ENCODE measurements at places on chromosomes 11 and 22. TPM values are rescaled to one million over a fixed set of nuclear protein-coding genes. Genes with fewer than 3 reads are reported as not detected.

GRCh38 chr11:96204721-96205459, 138.1 kb downstream of the MAML2 start:
- DNase-seq: no peak

DNA sequence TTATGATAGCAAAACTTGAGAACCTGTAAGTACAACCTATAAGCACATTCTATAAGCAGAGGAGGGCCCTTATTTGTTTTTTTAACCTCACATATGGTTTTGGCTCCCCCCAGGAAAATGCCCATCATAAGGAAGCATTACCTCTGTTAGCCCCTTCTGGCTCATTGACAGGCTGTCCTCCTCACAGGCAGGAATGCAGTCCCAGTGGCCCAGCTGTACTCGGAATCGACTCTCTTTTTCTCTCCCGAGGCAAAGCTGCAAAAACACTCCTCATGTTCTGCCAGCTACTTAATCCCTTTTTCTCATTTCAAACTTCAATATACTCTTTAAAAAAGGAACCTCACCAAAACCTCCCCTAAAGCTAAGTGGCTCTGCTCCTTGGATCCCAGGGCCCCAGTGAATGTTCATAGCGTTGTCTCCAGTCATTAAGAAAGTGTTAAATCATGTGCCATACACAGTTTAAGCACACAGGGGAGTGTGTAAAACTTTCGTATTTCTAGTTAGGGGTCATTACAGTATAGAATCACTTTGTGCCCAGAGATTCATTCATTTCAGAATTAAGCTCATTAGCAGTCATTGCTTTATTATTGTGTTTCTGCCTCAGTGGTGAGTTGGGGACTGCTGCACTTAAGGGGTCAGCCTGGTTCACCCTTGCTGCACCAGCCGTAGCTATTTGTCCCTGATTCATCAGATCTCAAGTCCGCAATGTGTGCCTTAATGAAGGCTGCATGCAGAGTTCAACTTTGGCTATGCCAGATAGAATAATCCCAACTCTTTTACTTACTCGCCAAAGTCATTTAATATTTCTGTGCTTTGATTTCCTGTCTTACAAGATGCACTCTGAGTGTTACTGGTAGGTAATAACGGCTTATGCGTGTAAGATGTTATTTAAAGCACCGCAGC, 57.6 kb downstream of the JRKL start:
- no peak for DNase-seq

DNA sequence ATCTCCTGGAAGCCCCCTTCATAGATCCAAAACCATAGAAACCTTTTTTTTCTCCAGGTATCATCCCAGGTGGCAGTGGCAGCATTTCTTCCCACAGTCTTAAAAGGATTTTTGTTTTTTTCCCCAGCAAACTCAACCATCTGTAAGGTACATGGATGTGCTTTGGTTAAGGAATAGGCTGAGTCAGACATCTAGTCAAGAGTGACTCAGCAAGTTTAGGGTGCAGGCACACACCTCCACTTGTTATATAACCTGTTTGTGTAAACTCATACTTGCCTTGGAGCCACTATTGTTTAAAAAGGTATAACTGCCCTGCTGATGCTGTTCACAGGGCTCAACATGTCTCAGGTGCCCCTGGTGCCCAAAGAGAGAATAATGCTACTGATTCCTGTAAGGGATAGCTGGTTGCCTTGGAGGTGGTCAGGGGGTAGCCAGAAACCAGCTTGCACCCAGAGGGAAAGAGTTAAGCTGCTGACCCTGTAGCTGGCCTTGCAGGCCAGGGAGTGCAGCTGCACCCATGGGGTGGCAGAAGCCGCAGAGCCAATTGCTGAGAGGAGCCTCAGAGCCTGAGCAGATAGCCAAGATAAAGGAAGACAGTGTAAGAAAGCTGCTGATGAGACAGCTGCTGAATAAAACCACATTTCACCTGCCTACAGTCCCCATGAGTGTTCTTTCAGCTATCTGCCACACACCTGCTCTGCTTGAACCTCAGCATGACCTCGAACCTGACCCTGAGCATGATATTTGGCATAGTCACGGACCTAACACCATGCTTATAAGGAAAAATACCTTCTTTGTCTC, 1726.1 kb upstream of the RAG2 start:
- DNase-seq: no peak

DNA sequence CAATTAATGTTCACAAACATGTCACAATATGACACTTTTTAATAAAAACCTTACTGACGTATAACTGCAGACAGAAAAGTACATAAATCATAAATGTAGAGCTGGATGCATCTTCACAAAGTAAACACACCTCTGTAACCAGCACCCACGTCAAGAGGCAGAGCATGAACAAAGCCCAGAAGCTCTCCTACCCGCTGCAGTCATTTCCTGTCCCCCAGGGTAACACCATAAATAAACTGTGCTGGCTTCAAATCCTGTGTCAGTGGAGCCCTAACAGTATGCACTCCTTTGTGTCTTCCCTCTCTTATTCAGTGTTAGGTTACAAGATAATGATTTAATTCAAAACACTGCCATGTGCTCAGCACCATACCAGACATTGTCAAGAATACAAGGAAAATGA, 5.7 kb downstream of the SYT13 start:
- no peak for DNase-seq

DNA sequence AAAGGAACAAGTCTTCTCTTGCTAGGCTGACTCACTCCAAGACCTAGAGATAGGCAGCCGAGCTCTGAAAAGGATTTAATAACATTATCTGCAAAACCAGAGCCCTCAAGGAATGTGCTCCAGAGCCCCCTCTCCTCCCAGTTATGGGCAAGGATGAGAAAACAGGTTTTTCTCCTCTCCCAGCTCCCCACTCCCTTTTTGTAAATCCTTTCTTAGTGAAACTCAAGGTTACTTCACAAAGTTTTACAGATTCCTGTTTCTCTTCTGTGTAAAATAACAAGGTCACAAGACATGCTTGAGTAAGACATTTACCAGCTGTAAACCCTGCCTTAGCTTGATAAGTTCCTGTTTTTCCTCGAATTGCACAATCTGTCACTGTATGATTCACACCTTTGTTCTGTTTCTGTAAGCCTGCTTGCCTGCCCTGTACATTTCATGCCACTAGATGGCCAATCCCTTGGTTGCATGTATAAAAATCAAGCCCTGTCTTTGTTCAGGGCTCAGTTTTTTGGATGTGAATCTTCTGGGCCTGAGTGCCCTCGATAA, 489.4 kb downstream of the KCNA4 start:
- peak; percentile 3 for DNase-seq

GRCh38 chr22:26576026-26576680, 13.8 kb downstream of the TPST2 start:
- no peak for DNase-seq

- DNase-seq: no peak
Measured at GRCh38 chr11:65787649-65788622, 1.1 kb downstream of the OVOL1 start.

DNA sequence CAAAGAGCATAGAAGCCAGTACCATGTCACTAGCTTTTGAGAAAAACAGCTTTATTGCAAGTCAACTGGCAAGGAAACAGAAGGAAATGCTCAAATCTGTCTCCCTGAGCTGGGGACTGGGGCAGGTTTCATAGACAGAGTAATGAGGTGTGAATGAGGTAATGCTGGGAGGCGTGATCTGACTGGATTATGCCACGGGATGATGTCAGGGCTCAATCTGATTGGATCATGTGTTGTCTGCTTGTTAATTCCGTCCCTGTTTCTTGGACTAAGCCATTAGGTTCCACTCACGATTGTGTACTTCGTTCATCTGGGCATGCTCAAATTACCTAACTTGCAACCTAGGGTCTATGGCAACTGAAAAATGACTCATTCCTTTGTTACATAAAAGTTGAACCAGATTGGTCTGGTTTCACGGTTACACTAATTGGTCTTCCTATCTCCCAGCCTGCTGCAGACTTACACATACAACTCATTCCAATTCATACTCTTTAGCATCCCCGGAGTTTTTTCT, 20.2 kb upstream of the OR10A5 start:
- DNase-seq: no peak

GRCh38 chr11:69644071-69644961, 3.4 kb downstream of the CCND1 start:
- DNase-seq: peak; percentile 94

- DNase-seq: no peak
Measured at GRCh38 chr22:43745411-43745770, 66.7 kb downstream of the EFCAB6 start.

Gene CBX6
- total RNA-seq: 91.5 TPM

Gene C22orf31
- total RNA-seq: not detected

Gene TMEM45B
- not detected for total RNA-seq

Gene C1QTNF4
- total RNA-seq: not detected
